ENCODE measurements at places on chromosomes 2 and 18. TPM values are rescaled to one million over a fixed set of nuclear protein-coding genes. Genes with fewer than 3 reads are reported as not detected.

WDR33 gene
- total RNA-seq: 31.6 TPM

ANKRD30B gene
- not detected for total RNA-seq

DNA sequence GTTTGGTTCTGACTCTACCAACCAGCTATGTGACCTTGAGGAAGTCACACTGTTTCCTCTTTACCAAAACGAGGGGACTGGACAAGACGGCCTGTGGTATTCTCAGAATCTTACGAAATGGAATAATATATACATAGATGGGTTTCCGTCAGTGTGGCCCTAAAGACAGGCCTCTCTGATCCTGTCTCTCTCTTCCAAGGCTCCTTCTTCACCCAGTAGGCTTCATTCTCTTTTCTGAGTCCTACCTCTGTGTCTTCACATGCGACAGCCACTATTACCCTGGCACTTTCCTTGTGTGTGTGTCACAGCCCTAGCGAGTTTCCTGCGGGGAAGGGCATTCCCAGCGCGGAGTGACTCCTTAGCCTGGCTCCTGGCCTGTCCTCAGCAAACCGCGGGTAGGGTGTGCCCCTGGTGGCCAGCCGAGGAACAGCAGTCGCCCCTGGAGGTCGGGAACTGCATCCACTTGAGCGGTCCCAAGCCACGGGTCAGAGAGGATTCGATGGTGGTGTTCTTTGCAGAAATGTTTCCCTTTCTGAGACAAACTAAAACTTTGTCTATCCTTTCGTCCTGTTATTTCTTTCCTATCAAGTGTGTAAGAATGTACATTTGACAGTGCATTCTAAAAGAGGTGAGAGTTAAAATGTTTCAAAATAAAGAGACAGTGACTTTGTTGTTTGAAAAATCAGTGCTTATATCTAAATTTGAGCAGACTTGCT is 63.3 kb downstream of the RAB31 start:
- DNase-seq: peak; percentile 74

GRCh38 chr2:127635380-127636237 is 10.3 kb upstream of the GPR17 start:
- DNase-seq: no peak

DNA sequence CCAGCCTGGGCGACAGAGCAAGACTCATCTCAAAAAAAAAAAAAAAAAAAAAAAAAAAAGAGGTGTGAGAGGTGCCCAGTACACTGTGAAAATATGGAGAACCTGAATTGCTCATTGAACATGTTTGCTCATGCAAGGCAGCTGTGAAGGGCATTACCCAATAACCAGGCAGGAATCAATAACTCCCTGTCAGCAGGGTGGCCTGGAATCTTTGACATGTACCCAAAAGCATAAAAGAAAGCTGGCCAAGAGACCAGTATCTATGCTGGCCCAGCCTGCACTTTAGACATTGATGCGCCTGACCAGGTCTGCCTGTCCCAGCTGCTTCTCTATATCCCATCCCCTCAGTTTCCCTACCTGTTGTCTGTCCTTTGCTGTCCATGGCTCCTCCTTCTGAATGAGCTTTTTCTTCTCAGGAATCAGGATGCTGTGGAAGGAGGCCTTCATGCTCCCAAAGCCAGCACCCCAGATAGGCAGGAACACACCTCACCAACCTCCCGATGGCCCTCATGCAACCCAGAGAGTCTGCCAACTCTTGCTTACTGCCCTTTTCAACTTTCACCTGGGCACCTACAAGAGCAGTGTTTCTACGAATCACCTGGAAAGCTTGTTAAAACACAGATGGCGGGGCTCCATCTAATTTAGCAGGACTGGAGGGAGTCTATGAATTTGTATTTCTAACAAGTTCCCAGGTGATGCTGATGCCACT is 83.4 kb upstream of the PPP1CB start:
- no peak for DNase-seq

- DNase-seq: no peak
Measured at GRCh38 chr2:169162613-169163012, 93.2 kb downstream of the DHRS9 start.

DNA sequence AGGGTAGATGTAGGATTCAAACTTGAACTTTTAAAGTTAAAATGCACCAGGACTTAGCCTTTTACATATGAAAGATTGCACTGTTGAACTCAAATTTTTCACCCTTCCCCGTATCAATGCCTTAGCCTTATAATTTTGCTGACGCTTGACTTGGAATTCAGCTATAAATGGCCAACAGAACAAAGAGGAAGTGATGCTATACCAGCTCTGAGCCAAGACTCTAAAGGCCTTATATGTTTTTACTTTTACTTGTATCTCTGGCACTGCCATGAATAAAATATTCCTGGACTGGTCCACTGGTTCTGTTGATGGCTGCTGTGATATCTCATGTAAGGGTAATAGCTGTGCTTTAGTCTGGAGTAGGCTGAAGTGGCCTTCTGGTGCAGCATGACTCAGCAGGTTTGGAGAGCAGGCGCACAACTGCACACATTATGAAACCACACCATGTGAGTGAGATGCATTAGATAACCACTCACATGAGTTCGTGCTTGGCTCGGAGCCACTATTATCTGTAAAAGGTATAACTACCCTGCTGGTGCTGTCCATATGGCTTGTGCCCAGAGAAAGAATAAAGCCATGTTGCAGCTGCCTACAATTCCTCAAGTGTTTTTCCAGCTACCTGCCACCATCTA is 8.4 kb upstream of the IER3IP1 start:
- peak; percentile 34 for DNase-seq

GRCh38 chr2:137233091-137233490 is 467.7 kb downstream of the THSD7B start:
- DNase-seq: no peak

All from lower leg skin (tissue), 4 donors.